ENCODE measurements at places on chromosomes 5 and 9.

DNA sequence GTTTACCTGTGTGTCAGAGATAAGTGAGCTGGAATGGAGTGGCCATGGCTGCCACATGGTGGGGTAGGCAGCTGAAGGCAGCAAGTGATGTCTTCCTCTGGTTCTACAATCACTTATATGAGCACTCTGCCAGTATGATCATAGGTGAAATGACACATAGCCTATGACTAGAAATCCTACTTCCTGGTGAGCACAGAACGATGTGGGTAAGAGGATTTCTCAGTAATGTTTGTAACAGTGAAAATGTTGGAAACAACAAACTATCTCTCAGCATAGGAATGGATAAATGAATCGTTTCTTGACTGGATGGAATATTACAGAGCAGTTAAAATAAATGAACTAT is 187.0 kb upstream of the S1PR3 start:
- no peak for DNase-seq

DNA sequence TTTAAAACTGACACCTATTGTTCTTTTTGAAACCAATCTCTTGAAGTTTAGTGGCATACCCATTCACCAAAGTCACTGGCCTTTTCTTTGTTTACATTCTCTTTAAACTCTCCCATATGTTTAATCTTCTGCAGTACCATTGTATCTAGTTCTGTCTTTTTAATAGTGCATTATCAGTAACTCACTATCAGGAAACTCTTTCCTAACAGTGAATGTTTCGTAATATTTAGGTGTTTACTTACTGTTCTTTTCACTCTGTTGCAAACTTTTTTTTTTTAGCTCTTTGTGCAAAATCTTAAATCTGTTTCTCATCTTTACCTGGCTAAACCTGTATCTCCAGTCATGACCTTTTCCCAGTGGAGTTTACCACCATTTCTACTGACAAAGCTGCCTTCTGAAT is 17.2 kb downstream of the SMAD5 start:
- no peak for DNase-seq

DNA sequence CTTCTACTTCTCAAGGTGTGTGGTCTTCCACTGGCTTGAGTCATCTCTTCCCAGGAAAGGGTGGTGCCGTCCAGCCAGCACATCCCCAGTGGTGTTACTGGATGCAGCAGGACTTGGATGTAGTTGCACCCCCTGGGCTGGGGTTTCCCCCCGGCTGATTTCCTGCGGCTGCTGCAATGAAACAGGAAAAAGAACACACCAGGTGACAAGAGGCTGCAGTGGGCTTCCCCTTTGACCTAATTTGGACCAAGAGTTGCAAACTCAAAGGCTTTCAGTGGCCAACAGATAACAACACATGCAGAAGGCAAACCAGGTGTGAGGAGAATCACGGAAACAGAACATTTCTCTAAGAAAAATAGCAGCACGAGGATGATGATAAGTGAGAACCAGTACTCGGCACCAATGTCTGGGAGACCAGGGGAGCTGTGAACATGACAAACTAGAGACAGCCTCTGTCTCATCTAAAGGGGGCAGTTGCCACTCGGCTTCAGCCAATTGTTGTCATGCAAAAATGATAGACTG is 83.7 kb downstream of the PDE6A start:
- no peak for DNase-seq

- no peak for DNase-seq
Observed at GRCh38 chr9:68843239-68843638, 138.2 kb downstream of the PIP5K1B start.

GRCh38 chr9:106626936-106627335 is 236.0 kb upstream of the ZNF462 start:
- DNase-seq, result no peak

DNA sequence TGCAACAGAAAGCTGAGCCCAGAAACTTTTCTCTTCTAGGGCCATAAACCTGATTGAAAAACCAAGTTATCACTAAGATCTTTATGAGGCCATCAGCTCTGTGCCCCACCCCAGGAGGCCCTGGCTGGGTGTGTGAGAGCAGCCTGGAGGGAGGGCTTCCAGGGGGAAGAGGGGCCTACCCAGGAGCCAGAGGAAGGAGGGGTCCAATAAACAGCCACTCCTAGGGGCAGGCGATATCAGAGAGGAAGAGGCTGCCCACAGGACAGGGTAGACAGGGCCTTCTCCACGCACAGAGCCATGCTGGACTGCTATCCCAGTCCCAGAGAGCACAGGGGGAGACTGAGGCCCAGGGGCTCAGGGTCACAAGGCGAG is 4.5 kb upstream of the CDX1 start:
- no peak for DNase-seq

- DNase-seq, result no peak
Observed at GRCh38 chr9:109997682-109998081, 210.3 kb downstream of the C9orf152 start.

DNA sequence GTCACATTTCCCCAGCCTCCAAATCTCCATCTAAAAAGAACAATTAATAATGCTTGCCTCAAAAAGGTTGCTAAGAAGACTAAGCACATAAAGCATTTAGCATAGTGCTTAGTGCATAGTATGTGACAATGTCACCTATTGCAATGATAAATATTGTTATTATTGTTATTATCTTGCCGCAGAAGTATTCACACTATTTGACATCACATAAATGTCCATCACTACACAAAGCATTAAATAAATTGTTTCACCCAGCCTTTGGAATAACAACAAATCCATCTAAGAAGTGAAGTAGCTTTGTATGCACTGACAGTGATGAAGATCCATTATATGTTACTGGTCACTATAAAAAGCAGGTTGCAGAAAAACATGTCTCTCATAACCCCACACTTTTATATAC is 2263.9 kb upstream of the WWC1 start:
- no peak for DNase-seq

Measured in stimulated activated CD8-positive, alpha-beta memory T cell treated with anti-CD3 and anti-CD28 coated beads, Interleukin-15, amount 100 ng/mL, for 1 hour (primary cell).